ENCODE measurements at places on chromosomes 12 and 14.

- DNase-seq: no peak
These were observed 383.8 kb downstream of the NOVA1 start for GRCh38 chr14:26213846-26214575.

DNA sequence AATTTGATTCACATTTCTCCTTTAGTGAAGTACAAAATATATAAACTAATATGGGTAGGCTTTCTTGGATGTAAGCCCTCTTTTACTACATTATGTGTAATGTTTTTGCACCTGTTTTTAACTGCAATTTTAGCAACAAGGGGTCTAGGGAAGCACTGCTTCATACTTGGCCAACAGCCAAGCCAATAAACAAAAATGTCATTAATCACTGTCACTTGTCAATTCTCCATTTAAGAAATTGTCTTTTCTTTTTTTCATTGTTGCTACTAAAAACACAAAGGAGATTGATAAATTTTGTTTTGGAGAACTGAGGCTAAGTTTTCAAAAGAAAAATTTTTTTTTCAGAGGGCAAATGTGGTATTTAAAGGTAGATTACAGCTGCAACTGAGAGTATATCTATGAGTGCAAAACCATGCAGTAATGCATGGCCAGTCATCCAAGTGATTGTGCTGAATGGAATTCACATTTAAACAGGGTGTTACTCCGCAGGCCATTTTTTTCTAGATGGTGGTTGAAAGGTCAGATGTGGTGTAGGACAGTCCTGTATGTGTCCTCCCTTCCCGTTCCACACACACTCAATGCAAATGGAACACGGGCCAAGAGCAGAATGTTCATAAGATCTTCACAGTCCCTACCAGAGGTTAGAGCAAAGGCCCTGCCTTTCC, 503.0 kb upstream of the LMO3 start:
- no peak for DNase-seq

DNA sequence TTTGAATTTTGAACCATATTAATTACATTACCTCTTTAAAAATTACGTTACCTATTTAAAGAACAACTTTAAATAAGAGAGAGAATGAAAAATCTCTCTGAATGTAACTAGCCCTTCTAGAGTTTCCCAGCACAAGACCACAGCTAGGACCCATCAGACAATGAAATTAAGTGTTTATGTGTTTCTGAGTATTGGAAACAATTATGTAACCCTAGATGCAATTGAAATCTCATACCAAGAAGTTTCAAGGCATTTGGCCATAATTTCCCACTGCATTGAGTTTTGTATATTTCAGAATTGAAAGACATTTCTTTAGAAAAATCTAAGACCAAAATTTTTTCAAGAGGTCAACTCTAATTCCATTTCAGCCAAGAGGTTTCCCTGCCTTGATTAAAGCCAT, 47.1 kb downstream of the SERPINA3 start:
- no peak for DNase-seq

DNA sequence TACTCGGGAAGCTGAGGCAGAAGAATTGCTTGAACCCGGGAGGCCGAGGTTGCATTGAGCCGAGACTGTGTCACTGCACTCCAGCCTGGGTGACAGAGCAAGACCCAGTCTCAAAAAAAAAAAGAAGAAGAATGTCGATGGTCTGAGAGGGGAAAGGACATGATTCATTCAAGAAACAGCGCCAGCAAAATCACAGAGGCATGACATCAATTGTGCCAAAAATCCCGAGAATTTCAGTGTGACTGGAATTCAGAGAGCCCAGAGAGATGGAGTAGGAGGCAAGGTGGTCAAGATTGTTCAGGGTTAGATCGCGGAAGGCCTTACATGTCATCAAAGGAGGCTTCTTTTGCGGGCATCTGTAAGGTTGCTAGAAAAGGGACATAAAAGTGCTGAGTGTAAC, 483.3 kb downstream of the VRK1 start:
- no peak for DNase-seq

DNA sequence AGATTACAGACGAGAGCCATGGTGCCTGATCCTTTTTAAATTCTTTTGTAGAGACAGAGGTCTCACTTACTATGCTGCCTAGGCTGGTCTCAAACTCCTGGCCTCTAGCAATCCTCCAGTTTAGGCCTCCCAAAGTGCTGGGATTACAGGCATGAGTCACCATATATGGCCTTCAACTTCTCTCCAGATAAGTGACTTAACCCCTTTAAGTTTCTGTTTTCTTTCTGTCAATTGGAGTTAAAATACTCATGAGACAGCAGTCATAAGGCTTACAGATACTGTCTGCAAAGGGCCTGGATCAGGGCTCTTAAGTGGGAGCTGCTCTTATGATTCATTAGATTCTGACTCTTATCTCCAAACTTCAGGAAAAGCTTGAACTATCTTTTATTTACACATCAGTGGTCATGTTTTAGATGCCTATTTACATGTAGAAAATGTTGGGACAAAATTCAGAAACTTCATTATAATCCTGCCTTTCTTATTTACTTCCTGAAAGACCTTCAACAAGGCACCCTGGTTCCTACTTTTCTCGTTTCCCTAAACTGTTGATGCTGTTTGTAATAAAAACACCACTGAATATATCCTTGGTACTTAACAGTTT, 271.5 kb upstream of the TBX3 start:
- DNase-seq: no peak

DNA sequence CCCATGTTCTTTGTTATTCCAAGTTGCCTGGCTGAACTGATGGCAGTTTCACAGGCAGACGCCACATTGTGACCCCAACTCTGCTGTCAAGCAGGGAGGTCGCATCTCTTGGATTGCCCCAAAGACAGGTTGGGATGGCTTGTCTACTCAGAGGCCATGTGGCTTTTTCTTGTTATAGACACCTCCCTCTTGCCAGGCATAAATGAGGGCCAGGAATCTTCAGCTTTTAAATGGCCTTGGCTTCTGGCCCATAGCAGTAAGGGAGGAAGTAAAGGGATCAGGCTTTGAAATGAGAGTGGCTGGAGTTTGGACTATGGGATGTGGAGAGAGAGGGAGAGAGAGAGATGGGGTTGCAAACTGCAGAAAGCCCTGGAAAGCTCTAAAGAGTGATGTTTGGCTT, 215.0 kb downstream of the TBX5 start:
- DNase-seq: no peak

DNA sequence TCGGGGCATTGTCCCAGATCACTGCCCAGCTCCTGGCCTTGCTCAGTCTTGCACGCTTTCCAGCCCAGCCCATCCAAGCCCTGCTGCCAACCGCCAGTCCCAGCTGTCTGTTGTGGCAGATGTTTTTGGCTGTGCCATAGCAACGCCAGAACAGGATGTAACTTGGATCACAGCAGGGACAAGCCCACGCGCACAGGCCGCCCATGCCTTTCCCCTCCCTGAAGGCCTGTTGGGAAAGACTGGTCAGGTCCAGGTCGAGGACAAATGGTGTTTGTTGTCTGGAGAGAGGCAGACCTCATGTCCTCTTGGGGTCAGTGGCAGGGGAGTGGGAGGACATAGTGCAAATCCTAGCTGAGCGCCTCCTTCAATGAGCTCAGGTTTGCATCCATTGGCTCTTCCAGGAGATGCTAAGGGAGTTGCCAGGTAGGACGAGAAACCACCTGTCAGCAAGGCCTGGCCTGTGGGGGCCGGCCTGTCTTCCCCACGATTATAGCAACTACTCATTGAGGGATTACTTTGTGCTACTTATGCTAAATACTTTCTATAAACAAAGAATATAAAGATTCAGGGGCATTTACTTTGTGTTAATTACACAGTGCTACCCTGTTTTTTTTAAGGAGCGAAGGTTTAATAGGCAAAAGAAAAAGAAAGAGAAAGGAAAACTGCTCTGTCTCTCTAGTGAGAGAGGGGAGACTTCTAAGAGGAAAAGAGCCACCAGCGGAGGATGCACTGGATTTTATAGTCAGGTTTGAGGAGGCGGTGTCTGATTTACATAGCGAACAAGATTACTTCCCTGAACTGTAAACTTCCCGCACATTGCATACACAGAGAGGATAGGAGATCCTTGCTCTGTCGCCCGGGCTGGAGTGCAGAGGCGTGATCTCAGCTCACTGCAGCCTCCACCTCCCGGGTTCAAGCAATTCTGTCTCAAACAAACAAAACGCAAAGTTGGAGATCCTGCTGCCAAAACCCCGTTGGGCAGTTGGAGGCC, 42.8 kb upstream of the CORO1C start:
- peak; percentile 17 for DNase-seq

- no peak for DNase-seq
These were observed 116.1 kb upstream of the BCAT1 start for GRCh38 chr12:25065035-25065434.

DNA sequence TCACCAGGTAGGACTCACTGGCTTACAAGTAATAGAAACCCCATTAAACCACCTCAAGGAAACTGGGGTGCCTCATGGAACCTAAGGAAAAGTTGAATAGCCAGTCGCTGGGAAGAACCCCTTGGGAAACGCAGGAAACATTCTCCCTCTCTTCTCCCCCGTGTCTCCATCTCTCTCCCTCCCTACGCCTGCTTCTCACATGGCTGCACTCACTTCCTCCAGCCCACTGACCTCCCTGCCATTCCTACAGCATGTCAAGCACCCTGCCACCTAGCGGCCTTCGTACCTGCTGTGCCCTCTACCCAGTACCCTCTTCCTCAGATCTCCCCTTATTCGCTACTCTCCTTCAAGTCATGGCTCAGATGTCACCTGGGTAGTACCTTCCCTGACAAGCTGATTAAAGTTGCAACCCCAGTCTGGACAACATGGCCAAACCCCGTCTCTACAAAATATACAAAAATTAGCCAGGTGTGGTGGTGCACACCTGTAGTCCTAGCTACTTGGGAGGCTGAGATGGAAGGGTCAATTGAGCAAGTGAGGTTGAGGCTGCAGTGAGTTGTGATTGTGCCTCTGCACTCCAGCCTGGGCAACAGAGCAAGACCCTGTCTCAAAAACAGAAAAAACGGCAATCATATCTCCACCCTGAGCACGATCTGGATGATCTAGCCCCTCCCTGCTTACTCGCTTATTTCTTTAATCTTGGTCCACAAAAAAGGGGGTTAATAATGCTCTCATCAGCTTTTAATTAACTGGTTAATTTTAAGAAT, 6.4 kb upstream of the DTX1 start:
- no peak for DNase-seq

GRCh38 chr12:48028541-48029431, 24.5 kb upstream of the COL2A1 start:
- no peak for DNase-seq

- DNase-seq: no peak
These were observed 227.9 kb downstream of the SLC25A21 start for GRCh38 chr14:36944307-36945010.

GRCh38 chr12:92404921-92405320, 259.3 kb upstream of the BTG1 start:
- DNase-seq: no peak

GRCh38 chr12:99809909-99810308, 162.4 kb downstream of the GARIN6 start:
- DNase-seq: no peak

- DNase-seq: no peak
These were observed 10.2 kb upstream of the SLC17A8 start for GRCh38 chr12:100346660-100347059.

- DNase-seq: no peak
These were observed 135.1 kb upstream of the DIO2 start for GRCh38 chr14:80346395-80346794.

DNA sequence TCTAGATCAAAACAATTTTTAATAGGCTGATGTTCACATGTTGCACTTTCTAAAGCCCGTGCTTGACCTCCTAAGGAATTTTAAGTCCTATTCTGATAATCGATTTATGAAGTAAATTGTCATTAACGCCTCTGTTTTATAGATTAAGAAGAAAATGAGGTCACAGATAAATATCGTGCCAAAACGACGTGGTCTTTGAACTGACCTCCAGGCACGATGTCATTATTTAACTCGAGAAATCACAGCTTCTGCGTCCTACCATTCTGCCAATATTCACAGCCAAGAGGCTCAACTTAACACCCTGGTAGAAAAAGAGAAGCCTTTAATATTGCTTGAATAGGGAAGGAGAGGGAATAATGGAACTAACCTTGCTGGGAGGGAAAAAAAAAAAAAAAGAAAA, 888 bp upstream of the EEA1 start:
- DNase-seq: no peak

DNA sequence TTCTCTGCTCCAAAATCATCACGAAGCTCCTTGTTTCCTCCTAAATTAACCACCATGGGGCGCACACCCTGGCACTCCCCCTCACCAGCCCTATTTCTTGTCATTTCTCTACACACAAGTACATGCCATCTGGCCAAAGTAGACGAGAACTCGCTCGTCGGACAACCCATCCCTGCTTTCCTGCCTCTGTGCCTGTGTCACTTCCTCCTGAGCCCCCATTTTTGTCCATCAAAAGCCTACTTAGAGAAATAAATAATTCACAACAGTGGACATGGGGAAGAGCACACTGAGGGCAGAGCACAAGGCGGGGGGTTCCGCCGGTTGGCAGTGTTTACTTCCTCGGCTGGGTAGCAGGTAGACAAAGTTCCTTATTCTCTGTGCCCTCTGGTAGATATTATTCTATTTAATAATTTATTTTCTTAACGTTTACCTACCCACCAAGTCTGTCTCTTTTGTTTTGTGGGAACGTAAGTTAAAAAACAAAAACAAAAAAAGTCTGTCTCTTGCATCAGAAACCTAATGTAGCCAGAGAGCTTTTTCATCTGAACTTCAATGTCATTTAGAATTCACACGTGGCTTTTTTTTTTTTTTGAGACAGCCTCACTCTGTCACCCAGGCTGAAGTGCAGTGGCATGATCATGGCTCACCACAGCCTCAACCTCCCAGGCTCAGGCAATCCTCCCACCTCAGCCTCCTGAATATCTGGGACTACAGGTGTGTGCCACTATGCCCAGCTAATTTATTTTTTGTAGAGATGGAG, 6.0 kb downstream of the VPS37B start:
- DNase-seq: no peak

DNA sequence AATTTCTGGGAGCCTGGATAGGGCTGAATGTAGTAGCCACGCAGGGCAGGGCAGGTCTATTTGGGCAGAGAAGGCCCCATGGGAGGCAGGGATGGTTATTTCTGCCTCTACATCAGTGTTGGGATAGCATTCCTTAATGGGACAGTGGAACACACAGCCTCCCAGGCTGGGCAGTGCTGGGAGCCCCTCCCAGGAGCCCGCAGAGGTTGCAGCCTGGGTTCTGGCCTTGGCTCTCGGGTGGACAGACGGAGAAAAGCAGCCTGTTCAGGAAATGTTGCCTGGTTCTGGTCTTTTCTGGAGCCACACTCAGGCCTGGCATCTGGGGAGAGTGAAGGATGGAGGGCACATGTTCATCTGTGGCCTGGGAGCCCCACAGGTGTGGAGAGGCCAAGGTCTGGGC, 479 bp upstream of the NOS1 start:
- no peak for DNase-seq

DNA sequence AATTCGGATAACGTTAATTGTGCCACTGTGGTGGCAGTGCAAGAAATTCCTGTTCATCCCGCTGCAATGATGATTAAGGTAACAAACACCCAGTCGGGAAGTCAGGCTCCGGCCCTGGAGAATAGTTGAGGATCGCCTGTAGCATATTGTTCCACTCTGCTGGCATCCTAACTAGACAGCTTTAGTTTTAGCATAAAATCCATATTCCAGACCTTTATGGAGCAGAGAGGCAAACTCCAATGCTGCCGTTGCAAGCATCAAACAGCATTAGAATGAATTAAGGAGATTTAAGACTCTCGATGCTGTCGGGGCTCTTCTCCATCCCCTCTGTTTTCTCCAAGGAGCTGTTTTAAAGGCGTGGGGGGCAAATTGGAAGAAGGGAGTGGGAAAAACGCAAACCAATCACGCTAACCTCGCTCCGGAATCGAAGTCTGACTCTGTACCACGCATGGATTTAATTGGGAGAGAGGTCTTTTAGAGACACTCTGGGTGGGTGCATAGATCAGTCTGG, 660.4 kb downstream of the VRK1 start:
- DNase-seq: no peak

All from hypothalamus (tissue), 51 donors.